ENCODE measurements at places on chromosomes 2 and 18.

DNA sequence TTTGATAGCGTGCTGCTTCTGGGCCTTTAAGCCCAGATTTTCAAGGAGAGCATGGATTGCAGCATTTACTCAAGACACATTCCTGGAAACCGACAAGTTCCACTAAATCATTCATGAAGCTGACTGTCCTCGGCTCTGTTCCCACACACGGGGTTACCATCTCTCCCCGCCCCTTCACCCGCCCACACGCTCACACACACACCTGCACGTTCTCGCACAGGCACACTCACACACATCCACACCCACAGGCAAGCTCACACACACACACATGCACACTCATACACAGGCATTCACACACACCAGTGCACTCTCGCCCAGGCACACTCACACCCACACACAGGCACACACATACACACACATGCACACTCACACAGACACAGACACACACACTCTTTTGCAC lies 150.0 kb upstream of the AGAP1 start:
- no peaks in the 10 kb centered on the region for H3K27me3 ChIP-seq
- no peak overlapping the region for H3K27ac ChIP-seq
- H3K4me3 ChIP-seq = no peak overlapping the region
- DNase-seq = peak; percentile 44

DNA sequence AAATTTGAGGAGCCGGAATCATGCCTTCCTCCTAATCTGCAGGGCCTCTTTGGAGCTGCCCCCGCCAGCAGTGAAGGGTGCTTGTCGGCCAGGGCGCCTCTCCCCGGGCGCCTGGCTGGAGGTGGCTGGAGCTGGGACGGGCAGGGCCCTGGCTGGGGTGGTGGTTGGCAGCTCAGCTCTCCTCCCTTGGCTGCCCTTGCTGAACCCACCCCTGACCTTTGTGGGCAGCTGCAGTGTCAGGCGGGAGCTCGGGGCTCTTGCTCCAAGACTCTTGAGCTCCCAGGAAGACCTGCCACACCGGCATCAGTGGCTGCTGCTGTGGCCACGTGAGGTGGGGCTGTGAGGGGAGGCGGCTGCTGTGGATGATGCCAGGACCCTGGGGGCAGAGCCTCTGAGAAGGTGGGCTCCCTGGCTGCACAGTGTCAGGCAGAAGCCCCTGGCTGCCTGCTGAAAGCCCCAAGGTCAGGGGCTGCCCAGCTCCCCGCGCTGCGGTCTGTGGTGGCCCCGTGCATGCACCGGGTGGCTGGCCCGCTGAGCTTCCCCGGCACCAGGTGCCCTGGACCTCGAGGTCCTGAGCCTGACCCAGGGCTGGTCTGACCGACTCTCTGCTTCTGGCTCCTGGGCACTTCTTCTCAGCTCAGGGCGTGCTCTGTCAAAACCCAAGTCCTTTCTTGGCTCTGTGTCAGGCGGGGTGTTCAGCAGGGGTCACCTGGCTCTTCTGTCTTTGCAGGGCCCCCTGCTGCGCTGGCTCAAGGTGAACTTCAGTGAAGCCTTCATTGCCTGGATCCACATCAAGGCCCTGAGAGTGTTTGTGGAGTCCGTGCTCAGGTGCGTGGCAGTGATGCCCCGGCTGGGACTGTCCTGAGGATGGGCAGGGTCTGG lies 34.5 kb downstream of the PDIA6 start:
- no peaks in the 10 kb centered on the region for H3K4me1 ChIP-seq
- H3K36me3 ChIP-seq = peaks cover 15% of the 10 kb centered on the region
- no peak overlapping the region for H3K4me3 ChIP-seq
- H3K27me3 ChIP-seq = no peaks in the 10 kb centered on the region
- no peak for DNase-seq

DNA sequence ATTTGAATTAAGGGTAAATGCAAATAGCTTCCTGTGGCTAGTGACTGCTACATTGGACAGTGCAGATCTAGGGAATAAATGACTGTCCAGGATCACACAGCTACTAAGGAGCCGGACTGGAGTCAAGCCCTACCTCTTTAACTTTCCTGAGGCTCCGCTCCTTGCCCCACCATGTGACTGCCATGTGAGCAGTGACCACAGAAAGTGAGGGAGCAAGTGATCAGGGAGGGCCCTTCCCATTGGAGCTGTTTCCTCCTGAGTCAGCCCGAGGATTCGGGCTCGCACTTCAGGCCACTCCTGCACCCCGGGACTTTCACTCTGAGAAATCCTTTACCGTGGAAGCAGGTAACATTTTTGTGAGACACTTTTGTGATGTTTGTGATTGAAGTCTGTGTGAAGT lies 198.0 kb downstream of the ANKRD30B start:
- DNase-seq = no peak
- no peaks in the 10 kb centered on the region for H3K27me3 ChIP-seq
- H3K4me3 ChIP-seq = no peak overlapping the region
- H3K4me1 ChIP-seq = no peaks in the 10 kb centered on the region

DNA sequence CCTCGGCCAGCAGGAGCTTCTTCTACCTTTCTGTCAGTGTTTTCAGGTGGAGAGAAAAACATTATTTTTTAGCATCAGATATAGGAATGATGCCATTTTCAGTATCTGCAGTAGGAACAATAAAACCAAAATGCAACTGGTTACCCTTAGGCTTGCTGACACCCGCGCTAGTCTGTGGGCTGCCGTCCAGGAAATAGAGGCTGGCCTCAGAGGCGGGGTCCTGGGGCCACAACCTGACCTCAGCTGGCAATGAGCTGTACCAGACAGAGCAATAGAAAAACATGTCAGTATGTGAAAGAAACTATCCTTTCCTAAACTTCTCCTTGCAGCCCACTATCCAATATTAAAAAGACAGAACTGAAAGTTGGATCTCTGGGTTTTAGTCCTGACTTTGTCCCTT lies 4.6 kb upstream of the ST6GAL2 start:
- no peak for DNase-seq
- H3K27ac ChIP-seq = no peak overlapping the region
- no peaks in the 10 kb centered on the region for H3K4me1 ChIP-seq
- H3K4me3 ChIP-seq = no peak overlapping the region
- H3K27me3 ChIP-seq = no peaks in the 10 kb centered on the region
- H3K36me3 ChIP-seq = no peaks in the 10 kb centered on the region
